ENCODE measurements at places on chromosomes 13 and 19. TPM values are rescaled to one million over a fixed set of nuclear protein-coding genes. Genes with fewer than 3 reads are reported as not detected.

- no peak overlapping the region for H3K27ac ChIP-seq
- H3K27me3 ChIP-seq = no peaks in the 10 kb centered on the region
- DNase-seq = no peak
These were observed 185.3 kb upstream of the ARGLU1 start for GRCh38 chr13:106753251-106753650.

DNA sequence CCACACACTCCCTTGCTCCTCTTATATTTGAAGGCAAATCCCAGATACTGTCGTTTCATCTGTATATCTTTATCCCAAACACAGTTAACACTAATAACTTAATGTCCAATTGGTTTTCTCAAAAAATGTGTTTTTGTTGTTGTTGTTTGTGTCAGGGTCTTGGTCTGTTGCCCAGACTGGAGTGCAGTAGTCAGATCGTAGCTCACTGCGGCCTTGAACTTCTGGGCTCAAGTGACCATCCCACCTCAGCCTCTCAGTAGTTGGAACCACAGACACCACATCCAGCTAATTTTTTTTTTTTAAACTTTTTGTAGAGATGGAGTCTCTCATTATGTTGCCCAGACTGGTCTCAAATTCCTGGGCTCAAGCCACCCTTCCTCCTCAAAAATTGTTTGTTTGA, 137.7 kb downstream of the PDS5B start:
- DNase-seq = no peak
- H3K4me3 ChIP-seq = no peak overlapping the region
- no peak overlapping the region for H3K27ac ChIP-seq
- no peaks in the 10 kb centered on the region for H3K27me3 ChIP-seq

GRCh38 chr13:21849323-21849722, 178.4 kb downstream of the FGF9 start:
- H3K27me3 ChIP-seq = no peaks in the 10 kb centered on the region
- H3K36me3 ChIP-seq = no peaks in the 10 kb centered on the region
- peaks cover 12% of the 10 kb centered on the region for H3K4me1 ChIP-seq

- H3K27ac ChIP-seq = no peak overlapping the region
- H3K4me3 ChIP-seq = no peak overlapping the region
- no peak for DNase-seq
- no peaks in the 10 kb centered on the region for H3K36me3 ChIP-seq
- H3K27me3 ChIP-seq = no peaks in the 10 kb centered on the region
These were observed 109.8 kb downstream of the CACNA1A start for GRCh38 chr19:13396250-13397080.

GRCh38 chr19:33375837-33376159, 2.3 kb downstream of the CEBPG start:
- H3K4me1 ChIP-seq = no peaks in the 10 kb centered on the region
- DNase-seq = no peak
- peak overlapping the region; percentile 58 for H3K27ac ChIP-seq

GRCh38 chr19:2532252-2533071, 56.5 kb downstream of the GADD45B start:
- no peaks in the 10 kb centered on the region for H3K27me3 ChIP-seq
- no peak overlapping the region for H3K27ac ChIP-seq
- H3K4me1 ChIP-seq = no peaks in the 10 kb centered on the region
- H3K4me3 ChIP-seq = no peak overlapping the region
- H3K36me3 ChIP-seq = no peaks in the 10 kb centered on the region

- no peak for DNase-seq
- H3K4me3 ChIP-seq = no peak overlapping the region
- H3K27me3 ChIP-seq = no peaks in the 10 kb centered on the region
- H3K27ac ChIP-seq = no peak overlapping the region
These were observed 201.7 kb downstream of the ABCC4 start for GRCh38 chr13:95099541-95099940.

GRCh38 chr13:41961466-41961760, 504 bp upstream of the VWA8 start:
- peak overlapping the region; percentile 89 for H3K27ac ChIP-seq
- H3K27me3 ChIP-seq = no peaks in the 10 kb centered on the region
- H3K4me3 ChIP-seq = peak overlapping the region; percentile 85
- no peak for DNase-seq
- H3K36me3 ChIP-seq = no peaks in the 10 kb centered on the region
- peaks cover 12% of the 10 kb centered on the region for H3K4me1 ChIP-seq

YJEFN3 gene
- total RNA-seq = 1.5 TPM

MAB21L1 gene
- total RNA-seq = 0.85 TPM

KIR3DL1 gene
- total RNA-seq = not detected

EXOC3L2 gene
- total RNA-seq = 8.2 TPM

CCL25 gene
- not detected for total RNA-seq

PINLYP gene
- total RNA-seq = 1.6 TPM

URAD gene
- total RNA-seq = not detected

Data from right atrium auricular region (tissue), 2 donors.